Activated CD8-positive, alpha-beta T cell treated with anti-CD3 and anti-CD28 coated beads for 36 hours (primary cell): ENCODE measurements at places on chromosomes 5 and 9. TPM values are rescaled to one million over a fixed set of nuclear protein-coding genes. Genes with fewer than 3 reads are reported as not detected.

- no peak for DNase-seq
These were observed 42.4 kb upstream of the LARP1 start for GRCh38 chr5:154712518-154713437.

Gene ABLIM3
- not detected for total RNA-seq

- no peak for DNase-seq
These were observed 10.3 kb upstream of the IL3 start for GRCh38 chr5:132050136-132050535.

Gene PCDHA5
- not detected for total RNA-seq

DNA sequence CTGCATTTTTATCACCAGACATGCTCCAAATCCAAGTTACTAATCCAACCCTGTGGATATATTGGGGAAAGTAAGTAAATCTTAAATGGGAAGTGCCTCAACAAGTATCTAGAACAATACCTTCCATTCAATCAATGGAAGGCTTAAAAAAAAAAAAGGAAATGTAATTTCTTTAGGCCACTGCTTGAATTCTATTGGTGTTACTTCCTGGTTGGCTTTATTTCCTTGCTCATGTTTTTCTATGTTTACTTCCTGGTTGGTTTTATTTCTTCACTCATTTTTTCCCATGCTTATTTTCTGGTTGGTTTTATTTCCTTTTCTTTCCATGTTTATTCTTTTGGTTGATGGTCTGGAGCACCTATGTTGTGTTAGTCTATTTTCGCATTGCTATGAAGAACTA lies 363.9 kb downstream of the KDM4C start:
- DNase-seq: no peak

Gene PCDHGB1
- not detected for total RNA-seq

Gene N4BP3
- total RNA-seq: 33.2 TPM

GRCh38 chr9:115443890-115444289 lies 325.9 kb upstream of the TNC start:
- no peak for DNase-seq
